ENCODE measurements at places on chromosomes 13 and 19. TPM values are rescaled to one million over a fixed set of nuclear protein-coding genes. Genes with fewer than 3 reads are reported as not detected.

FAM216B gene
- polyA plus RNA-seq = not detected

GRIK5 gene
- polyA plus RNA-seq = not detected

FFAR1 gene
- polyA plus RNA-seq = not detected

NLRP4 gene
- not detected for polyA plus RNA-seq

SMIM44 gene
- polyA plus RNA-seq = not detected

ZNF560 gene
- polyA plus RNA-seq = 0.04 TPM

RFXANK gene
- polyA plus RNA-seq = 56.1 TPM

FGF22 gene
- 0.07 TPM for polyA plus RNA-seq

ZNF836 gene
- polyA plus RNA-seq = 1.6 TPM

C2CD4C gene
- polyA plus RNA-seq = not detected

STOML3 gene
- polyA plus RNA-seq = not detected

USP12 gene
- 9.8 TPM for polyA plus RNA-seq

Data from HepG2 (cell line).